ENCODE measurements at places on chromosomes 7 and 10.

- DNase-seq, result no peak
Observed at GRCh38 chr7:100584683-100585510, 1.0 kb downstream of the LRCH4 start.

GRCh38 chr7:80362010-80362618 is 149.8 kb downstream of the GNAT3 start:
- DNase-seq, result no peak

DNA sequence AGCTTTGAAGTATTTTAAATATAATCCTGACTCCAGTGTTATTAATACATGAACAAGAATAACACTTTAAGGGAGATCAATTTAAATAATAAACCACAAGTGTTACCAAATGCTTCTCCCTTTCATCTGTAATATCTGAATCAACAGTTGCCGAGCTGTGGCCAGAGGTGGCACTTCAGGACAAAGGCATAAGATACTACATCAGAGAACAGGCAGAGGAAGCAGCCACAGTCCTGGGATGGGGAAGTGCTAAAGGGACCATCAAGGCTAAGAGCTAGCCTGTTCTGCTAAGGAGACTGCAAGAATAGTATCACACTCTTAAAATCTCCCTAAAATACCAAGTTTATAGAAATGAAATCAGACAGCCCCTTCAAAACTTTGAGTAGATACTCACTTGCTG is 378.2 kb upstream of the PRKCQ start:
- no peak for DNase-seq

DNA sequence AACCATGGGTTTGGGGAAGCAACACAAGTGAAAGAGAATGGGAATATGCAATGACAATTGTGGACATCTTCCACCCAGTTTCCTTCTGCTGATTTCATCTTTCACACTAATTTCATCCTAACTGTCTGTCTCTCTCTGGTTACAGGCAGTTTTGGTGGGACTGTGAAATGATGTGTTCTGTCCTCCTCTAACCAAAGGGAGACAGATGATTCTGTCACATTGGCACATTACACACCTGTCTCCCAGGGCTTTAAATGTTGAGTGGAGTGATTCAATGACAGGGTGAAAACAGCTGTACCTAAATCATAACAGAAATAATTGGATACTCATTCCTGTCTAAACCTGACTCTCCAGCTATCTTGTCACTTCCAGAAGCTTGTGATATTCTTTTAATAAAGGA is 60.0 kb downstream of the DGKB start:
- DNase-seq, result no peak

- no peak for DNase-seq
Observed at GRCh38 chr10:21293518-21294356, 231.7 kb downstream of the SKIDA1 start.

GRCh38 chr7:94274828-94275227 is 119.9 kb upstream of the COL1A2 start:
- no peak for DNase-seq

DNA sequence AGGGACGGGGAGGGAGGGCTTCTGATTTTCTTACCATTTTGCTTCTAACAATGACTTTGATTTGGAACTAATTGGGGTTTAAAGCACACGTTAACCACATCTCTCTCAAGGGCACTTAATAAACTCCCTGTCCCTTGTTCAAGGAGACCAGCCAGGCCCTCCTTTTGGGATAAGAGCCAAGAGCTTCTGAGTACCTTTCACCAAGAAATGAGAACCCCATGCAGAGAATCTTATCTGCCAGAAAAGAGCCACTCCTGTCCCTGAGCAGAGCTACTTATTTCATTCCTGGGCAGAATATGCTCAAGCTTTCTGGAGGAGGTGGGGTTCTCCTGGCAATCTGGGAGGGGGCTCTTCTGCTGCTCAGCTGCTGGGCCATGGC is 574.6 kb downstream of the GALNT17 start:
- no peak for DNase-seq

DNA sequence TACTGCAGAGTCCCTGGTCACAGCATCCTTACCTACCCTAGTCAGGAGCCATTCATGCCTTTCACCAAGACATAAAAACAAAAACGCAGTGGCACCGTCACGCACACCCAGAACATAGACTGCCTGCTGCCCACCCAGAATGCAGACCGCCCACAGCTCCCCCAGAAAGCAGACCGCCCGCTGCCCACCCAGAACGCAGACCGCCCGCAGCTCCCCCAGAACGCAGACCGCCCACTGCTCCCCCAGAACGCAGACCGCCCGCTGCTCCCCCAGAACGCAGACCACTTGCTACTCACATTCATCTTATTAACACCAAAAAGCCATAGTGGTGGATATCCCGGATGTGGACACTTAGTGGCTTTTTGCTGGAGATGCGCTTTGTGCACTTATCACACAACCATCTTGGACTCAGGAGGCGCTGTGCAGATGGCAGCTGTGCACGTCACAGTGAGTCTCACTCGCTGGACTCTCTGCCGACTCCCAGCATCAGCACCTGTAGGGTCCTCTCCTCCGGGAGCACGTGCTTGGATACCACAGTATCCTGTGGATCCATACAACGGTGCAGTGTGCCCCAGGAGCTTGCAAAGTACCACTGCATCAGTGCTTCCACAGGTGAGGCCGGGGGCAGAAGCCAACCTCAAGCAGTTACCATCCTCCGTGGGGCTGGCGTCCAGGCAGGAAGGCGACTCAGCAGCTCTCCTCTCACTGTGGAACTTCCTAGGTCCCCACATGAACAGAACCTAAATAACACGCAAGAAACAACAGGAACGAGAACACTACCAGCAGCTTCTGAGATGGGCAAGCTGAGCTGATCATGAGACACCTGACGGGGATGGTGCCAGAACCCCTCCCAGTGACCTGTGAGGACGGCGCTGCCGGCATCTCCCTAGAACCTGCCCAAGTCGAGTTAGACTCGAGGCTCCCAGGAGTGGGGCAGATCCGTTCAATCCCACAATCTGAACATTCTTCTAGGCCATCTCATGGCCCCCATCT is 161.0 kb downstream of the DIP2C start:
- no peak for DNase-seq

- no peak for DNase-seq
Observed at GRCh38 chr7:51451751-51452476, 135.3 kb upstream of the COBL start.

DNA sequence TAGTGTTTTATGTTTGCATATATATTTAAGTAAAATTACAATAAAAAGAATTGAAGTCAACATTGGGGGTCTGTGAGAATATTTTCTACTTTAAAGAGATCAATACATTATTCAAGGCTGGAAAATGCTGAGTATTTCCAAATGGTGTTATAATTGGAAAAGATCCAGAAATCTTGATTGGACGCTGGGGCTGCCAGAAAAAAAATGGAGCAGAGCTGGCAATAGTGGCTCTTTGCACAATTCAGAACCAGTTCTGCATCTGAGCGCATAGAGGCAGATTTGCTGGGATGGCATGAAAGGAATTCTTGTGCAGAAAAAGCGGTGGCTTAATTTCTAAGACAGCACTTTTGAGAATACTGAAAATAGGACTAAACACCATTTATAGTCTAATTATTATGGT is 10.8 kb upstream of the VWC2 start:
- no peak for DNase-seq

DNA sequence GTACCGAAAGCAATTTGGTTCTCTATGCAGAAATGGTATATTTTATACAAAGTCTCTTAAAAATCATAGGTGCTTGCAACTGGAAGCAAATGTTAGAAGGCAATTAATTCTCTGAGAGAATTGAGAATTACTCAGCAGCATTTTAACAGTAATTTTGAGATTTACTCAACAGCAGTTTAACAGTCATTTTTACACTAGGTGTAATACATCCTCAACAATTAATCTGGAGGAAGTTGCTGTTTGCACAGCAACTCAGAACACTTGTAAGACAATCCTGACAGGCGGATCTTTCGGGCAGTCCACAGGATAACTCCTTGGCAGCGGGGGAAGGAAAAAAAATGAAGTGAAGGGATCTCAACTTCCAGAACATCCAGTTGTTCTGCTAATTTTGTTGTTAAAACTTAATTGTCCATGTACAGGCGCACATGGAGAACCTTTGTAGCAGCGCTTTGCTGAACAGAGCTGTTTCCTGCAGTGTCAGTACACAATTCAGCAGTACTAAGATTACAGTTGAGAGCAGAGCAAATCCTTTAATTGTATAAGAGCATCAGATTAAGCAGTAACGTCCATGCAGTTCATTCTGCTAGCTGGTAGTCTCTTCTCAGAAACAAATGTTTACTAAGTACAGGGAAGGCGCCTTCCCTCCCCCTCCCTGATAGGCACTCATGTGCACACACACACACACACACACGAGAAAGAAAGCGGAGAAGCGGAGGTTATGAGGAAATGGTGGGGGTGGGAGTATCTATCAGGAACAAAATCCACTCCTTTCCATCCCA is 43.8 kb downstream of the ENO4 start:
- no peak for DNase-seq

DNA sequence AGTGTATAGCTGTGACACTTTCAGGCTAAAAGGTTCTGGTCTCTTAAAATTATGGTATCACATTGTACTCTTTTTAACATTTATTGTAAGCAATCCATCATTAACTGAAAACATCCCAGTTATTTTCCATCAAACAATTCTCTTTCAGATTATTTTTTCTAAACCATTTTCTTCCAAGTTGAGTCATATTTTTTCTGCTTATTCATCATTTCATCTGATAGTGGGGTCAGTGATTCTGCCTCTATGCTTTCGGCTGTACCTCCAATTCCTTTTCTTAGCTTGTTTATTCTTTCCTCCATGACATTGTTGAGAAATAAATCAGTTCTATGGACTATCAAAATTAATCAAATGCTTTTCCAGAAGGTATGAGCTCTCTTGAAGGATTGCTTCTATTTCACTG is 609 bp upstream of the PNLIP start:
- no peak for DNase-seq

DNA sequence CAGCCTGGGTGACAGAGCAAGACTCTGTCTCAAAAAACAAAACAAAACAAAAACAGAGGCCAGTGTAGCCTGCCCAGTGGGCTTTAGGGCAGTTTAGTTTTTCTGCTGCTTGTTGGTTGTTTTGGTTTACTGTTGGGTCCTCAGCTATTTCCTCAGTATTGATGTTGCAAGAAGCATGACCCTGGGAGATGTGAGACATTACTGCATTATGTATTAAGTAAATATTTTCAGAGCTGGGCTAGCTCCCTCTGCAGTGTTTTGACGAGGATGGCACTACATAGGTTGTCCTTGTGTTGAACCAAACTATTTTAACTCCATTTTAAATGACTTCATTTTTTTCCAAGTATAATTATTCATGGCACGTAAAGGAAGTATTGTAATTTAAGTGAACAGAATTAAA is 4.8 kb downstream of the AKAP9 start:
- no peak for DNase-seq

- DNase-seq, result peak; percentile 78
Observed at GRCh38 chr7:74289018-74289658, at the start of gene CLIP2. Gene CLIP2 (plus strand): TSS chr7:74289407. CDS start chr7:74317547, 28,140 bp downstream.

DNA sequence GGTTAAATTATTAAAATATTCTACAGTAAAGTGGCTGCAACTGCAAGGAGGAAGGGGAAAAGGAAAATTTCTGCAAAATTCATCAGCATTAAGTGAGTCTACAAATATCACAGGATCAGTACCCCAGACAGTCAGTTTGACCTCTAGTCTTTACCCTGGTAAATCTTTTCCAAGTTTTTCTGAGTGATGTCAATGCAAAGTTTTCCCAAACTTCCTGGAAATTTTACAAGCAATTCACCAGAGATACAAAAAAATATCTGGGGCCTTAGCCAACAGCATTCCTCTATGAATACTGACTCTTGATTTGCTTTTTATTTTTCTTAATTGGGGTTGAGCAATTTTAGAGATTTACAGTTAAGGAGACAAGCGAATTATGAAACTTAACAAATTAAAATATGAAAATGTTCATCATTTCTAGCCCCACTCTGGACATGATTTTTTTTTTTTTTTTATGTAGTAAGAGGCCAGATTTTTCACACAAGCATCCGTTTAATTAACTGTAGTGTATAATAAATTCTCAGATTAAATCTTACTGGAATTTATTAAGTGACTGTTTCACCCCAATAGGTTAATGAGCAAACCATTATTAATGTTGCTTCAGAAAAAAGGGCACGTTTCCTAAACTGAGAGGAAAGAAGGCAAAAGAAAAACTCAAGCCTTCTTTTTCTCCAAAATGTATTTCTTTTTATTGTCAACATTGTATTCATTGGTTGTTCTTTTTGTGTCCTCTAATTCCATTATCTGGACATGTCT is 539.5 kb upstream of the FZD8 start:
- peak; percentile 76 for DNase-seq

- no peak for DNase-seq
Observed at GRCh38 chr10:108685863-108686531, 1237.3 kb downstream of the XPNPEP1 start.

- DNase-seq, result no peak
Observed at GRCh38 chr7:41889040-41889439, 186.2 kb upstream of the INHBA start.

- no peak for DNase-seq
Observed at GRCh38 chr7:81248420-81248819, 329.6 kb upstream of the SEMA3C start.

DNA sequence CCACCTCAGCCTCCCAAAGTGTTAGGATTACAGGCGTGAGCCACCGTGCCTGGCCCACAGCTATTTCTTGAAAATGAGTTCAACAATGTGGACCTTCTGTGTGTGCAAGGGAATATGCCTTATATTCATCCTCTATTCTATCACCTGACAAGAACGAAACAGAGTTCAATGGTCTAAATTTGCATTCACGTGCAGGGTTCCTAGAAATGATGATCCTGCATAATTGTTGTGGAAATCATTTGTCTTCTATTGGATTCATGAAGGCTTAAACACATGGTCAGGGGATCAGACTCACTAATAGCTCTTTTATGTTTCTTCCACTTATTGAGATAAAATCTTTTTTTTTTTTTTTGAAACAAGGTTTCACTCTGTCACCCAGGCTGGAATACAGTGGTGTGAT is 23.7 kb downstream of the PAPSS2 start:
- DNase-seq, result no peak

GRCh38 chr7:41747961-41748360 is 45.1 kb upstream of the INHBA start:
- no peak for DNase-seq

- DNase-seq, result peak; percentile 48
Observed at GRCh38 chr7:17769918-17770317, 170.4 kb downstream of the SNX13 start.

GRCh38 chr7:112550468-112551060 is 69.8 kb downstream of the LSMEM1 start:
- peak; percentile 58 for DNase-seq

- peak; percentile 15 for DNase-seq
Observed at GRCh38 chr10:101646364-101646763, 48.6 kb downstream of the FBXW4 start.

GRCh38 chr7:97847791-97848190 is 24.4 kb downstream of the ASNS start:
- DNase-seq, result no peak
